NCI-H187 (cell line): ENCODE measurements at places on chromosomes 5 and 9.

GRCh38 chr5:180555168-180555921 is 36.0 kb downstream of the SCGB3A1 start:
- no peak for DNase-seq

GRCh38 chr5:36066540-36067210 is at the start of gene UGT3A2:
Gene UGT3A2 (minus strand): TSS chr5:36066882. CDS start chr5:36066789, 93 bp downstream.
- no peak for DNase-seq

DNA sequence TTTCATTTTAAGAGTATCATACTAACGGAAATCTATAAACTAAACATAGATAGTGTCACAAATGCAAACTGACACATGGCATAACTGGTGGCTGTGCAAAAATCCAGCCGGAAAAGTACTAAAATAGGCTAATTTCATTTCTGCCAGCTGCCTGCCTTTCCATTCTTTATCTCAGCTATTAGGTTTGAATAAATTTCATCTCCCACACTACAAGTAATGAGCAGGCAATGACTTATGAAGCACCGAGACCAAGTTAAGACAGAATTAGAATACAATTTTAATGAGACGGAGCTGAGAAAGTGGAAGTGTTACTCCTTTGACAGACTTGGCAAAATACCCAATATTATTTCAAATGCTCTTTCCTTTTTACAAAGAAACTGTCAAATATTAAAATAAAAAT is 258.8 kb upstream of the ZNF608 start:
- no peak for DNase-seq

GRCh38 chr5:143229426-143229895 is 174.0 kb downstream of the NR3C1 start:
- DNase-seq: no peak

DNA sequence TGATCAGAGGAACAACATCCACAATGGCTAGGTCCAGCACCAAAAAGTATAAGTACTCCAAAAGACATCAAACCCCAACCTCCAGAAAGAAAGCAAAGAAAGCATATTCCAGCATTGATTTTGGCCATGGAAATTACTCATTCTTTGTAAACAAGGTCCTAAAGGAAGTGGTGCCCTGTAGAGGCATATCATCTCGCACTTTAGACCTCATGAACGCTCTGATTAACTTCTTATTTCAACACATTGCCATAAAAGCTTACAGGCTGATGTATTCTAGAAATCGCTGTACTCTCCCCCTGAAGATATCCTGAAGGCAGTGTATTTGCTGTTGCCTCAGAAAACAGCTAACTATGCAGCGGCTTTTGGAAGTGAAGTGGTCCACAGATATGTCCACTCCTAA is 82.7 kb upstream of the TNPO1 start:
- DNase-seq: no peak

DNA sequence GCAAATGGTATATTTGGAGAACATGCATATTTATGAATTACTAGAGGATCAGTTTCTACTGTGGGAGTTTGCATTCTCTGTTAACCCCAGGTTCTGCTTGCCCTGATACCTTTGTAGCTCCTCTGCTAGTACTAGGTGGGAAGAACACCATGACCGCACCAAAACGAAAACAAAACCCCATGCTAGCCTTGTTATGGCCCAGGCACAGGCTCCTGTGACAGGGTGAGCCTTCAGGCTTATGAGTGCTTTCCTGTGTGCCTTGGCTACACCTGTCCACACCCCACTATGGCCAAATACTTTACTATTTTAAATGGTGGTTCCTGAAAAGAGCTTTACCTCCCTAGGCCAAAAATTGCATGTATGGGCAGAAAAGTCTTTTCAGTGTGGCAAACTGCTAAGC is 94.8 kb downstream of the PPIC start:
- no peak for DNase-seq

DNA sequence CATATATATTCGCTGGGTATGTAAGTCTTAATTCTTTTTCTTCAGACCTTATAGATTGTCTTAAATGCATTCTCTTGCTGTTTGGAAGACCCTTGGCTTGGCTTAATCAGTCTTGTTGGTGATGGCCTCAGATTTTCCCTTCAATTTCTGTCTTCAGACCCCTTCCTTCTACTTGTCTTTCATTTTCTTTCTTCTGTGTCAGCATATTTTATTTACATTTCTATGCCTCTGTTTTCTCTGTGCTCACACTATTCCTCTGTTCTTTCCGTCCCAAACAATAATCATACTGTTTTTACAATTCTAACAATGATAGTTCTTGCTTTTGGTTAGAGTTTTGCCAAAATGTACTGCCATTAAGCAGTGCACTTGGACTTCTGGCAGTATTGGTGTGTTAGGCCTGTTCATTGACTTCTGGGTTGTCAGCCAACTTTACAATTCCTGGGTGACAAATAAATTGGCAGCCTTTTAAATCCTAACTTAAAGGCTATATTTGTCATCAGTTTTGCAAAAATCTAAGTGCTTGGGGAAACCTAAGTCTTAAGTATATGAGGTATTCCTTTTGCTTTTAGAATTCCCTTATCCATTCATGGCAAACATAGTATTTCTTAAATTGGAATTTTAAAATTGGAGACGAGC is 8.0 kb downstream of the SRFBP1 start:
- DNase-seq: no peak

- no peak for DNase-seq
Measured at GRCh38 chr5:24347158-24347557, 297.6 kb downstream of the CDH10 start.

- DNase-seq: no peak
Measured at GRCh38 chr5:134508521-134509195, 16.8 kb upstream of the JADE2 start.

DNA sequence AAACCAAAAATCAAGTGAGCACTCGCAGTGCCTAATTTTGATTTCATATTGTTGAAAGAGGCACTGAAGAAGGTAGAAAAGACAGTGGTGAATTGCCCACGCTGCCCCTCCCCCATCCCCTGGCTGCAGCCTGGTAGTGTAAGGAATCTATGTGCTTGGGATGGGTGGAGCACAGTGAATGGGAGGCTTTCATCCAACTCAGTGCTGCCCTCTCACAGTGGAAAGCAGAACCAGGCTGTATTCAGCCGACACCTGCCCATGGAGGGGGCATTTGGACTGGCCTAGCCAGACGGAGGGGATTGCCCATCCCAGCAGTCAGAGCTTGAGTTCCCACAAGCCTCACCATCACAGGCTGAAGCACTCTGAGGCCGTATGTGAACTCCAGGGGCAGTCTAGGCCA is 800.4 kb upstream of the DMAC1 start:
- DNase-seq: no peak

- no peak for DNase-seq
Measured at GRCh38 chr9:37221489-37222106, 101.2 kb downstream of the ZCCHC7 start.

DNA sequence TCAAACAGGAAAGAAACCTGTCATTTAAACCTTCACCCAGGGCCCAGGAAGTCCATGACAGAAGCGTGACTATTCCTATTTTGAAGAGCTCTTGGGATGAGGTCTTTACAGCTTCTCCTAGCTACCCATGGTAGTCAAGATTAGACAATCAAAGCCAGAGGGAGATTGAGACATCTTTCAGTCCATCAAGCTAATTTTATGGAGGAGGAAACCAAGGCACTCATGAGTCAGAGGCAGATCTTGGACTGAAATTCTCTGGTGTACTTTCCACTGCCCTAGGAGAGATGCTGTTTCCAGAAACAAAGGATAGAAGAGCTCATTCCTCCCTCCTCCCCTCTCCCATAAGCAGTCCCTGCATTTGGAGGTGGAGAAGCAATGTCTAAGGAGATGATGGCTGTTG is 9.2 kb downstream of the TNFSF8 start:
- DNase-seq: no peak

- no peak for DNase-seq
Measured at GRCh38 chr9:127195976-127196825, 68.4 kb upstream of the GARNL3 start.

DNA sequence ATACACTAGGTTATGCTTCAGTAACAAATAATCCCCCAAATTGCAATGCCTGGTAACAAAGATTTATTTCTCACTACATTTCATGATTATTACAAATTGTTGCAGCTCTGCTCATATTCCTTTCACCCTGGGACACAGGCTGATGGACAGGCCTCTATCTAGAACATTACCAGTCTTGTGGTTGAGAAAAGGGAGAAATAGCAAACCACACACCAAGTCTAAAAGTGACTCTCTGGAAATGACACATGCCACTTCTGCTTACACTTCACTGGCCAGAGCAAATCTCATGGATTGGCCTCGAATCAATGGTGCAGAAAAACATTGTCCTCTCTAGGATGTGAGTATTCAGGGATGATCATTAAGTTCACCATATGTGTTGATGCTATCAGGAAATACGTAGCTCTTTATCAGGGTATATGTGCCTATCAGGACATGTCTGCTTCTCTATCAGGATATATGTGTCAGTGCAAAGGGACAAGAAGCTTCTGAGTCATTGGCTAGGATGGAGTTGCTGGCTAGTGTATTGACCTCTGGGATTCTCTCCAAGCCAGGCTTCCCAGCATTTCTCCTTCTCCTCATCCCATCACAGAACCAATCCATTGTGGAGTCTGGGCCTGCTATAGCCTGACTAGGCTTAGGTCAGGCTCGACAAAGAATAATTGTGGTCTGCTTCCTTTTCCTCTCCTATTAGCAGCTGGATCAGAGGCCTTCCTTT is 91.1 kb upstream of the CEP78 start:
- DNase-seq: no peak

- no peak for DNase-seq
Measured at GRCh38 chr5:98796197-98796972, 22.9 kb downstream of the RGMB start.

DNA sequence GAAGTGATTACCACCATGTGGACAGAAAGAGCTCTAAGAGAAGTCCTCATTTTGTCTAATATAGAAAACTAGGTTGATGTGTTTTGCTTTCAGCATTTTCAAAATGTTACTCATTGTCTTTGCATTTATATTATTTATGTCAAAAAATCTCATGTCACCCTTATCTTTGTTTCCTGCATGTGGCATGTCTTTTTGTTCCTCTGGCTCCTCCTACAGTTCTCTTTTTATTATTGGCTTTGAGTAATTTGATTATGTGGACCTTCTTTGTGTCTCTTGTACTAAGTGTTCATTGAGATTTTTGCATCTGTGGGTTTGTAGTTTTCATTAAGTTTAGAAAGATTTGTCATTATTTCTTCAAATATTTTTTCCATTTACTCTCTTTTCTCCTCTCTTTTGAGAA is 58.8 kb downstream of the GNG10 start:
- DNase-seq: no peak

DNA sequence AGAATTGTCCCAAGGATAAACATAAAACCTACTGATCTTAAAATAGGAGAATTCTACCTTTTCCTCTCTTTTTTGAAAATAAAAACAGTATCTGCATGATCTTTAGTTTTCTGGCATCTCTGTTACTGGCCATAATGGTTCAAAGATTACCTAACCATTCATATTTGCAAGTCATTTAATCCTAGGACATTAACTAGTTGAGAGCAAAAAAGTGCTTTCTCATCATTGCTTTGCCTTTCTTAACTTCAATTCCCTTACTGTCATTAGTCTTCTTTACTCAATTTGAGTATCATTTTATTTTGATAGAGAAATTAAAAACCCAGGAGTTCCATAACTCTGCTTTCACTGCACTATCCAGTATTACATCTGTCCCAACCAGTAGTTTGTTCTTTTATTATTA is 68.6 kb downstream of the RFX3 start:
- DNase-seq: no peak

GRCh38 chr5:115147052-115147451 is 22.7 kb downstream of the TRIM36 start:
- no peak for DNase-seq

DNA sequence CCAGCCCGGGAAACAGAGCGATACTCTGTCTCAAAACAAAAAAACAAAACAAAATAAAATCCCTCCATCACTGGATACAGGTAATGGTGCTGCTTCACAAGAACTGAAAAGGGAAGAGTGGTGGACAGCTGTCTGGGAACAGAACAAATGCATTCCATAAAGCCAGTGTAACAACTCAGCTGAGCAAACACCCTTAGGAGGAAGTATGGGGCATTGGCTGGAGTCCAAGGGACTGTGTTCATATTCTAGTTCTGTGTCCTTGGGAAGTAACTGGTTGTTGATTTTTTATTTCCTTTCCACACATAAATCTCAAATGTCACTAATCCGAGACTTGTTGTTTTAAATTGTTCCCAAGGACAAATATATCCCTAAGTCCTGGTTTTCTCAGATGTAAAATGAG is 38.3 kb downstream of the HTR1A start:
- peak; percentile 39 for DNase-seq

GRCh38 chr5:105836268-105836667 is 1834.5 kb downstream of the EFNA5 start:
- DNase-seq: no peak

DNA sequence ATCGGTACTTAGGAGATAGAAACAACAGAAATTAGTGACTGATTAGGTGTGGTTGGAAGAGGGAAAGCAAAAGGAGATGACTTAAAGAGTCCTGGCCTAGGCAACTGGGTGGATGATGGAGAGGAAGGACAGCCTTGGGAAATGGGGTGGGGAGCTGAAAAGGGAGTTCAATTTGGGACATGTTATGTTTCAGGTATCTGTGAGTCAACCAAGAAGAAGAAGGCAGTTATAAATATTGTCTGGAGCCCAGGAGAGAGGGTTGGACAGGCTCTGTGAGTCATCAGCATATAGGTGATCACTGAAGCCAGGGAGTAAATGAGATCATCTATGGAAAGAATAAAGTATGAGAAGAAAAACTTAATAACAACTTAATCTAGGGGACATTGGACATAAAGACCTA is 357.7 kb downstream of the NPR3 start:
- DNase-seq: no peak

- no peak for DNase-seq
Measured at GRCh38 chr5:149860801-149861322, 83.7 kb downstream of the PDE6A start.

- DNase-seq: no peak
Measured at GRCh38 chr5:150557509-150557872, 49.6 kb downstream of the NDST1 start.

- DNase-seq: no peak
Measured at GRCh38 chr5:169347786-169348185, 46.8 kb upstream of the SLIT3 start.

DNA sequence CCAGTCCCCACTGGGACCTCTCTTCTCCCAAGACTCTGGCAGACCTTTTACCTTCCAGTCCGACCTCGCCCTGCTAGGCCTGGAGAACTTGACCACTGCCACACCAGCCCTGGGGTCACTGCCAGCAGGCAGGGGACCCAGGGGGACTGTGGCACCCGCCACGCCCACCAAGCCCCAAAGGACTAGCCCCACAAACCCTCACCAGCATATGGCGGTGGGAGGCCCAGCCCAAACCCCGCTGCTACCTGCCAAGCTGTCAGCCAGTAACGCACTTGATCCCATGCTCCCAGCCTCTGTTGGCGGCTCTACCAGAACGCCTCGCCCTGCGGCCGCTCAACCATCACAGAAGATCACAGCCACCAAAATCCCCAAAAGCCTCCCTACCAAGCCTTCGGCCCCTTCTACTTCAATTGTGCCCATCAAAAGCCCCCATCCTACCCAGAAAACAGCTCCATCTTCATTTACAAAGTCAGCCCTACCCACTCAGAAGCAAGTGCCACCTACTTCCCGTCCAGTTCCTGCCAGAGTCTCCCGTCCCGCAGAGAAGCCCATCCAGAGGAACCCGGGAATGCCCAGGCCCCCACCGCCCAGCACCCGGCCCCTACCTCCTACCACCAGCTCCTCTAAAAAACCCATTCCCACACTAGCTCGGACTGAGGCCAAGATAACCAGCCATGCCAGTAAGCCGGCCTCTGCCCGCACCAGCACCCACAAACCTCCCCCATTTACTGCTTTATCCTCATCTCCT is 13.1 kb downstream of the COL27A1 start:
- no peak for DNase-seq
